Dorsolateral prefrontal cortex (tissue), 122 donors: ENCODE measurements at places on chromosomes 5 and 9.

DNA sequence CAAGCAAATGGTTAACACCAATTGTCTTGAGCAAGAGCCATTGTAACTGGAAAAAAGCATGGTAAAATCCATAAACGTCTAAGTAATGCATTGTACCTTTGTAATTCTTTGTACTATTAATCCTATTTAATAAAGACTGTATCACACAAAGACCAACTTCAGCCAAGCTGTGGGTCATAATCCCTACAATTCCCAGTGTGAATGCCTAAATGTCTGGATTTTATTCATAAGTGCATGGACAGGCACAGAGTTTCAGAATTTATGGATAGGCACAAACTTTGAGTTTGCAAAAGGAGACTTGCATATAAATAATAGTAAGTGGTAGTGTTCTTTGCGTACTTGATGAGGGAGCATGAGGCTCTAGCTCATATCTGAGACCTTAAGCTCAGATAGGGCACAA, 1280.2 kb upstream of the WWC1 start:
- no peak for DNase-seq

GRCh38 chr5:16554110-16554509, 62.7 kb downstream of the RETREG1 start:
- no peak for DNase-seq

GRCh38 chr9:95907794-95908193, 32.3 kb downstream of the ERCC6L2 start:
- no peak for DNase-seq

DNA sequence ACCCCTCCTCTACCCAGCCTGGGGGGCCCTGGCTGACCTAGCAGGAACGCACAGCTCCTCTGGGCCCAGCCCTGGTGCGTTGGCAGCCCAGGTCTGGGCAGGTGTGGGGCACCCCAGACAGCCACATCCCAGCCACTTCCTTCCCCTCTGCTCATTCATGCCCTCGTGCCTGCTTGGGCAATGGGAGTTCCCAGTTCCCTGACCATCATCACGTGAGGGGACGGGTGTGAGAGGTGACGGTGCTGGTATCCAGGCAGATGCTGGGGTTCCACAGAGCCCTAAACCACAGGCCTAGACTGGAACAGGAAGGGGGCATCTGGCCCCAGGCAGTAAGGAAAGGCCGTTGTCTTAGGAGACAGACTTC, 8.4 kb downstream of the RALGDS start:
- no peak for DNase-seq

DNA sequence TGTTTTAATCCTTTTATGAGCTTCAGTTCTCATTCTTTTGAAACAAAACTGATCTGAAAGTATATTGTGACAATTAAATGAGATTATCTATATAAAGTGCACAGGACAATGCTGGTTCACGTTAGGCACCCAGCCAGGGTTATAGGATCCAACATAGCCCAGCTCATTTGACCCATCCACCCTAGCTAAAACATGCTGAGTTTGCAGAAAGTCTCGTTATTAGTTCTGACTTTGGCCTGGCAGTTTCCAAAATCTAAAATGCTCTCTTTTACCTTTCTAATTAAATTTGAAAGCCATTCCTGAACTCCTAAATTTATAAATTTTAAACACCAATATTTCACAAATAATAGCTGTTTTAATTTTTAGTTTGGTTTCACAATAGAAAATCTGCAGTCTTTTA, 131.9 kb upstream of the PTPRD start:
- DNase-seq: no peak

- DNase-seq: no peak
Measured at GRCh38 chr9:130158001-130158400, 14.2 kb upstream of the NCS1 start.

DNA sequence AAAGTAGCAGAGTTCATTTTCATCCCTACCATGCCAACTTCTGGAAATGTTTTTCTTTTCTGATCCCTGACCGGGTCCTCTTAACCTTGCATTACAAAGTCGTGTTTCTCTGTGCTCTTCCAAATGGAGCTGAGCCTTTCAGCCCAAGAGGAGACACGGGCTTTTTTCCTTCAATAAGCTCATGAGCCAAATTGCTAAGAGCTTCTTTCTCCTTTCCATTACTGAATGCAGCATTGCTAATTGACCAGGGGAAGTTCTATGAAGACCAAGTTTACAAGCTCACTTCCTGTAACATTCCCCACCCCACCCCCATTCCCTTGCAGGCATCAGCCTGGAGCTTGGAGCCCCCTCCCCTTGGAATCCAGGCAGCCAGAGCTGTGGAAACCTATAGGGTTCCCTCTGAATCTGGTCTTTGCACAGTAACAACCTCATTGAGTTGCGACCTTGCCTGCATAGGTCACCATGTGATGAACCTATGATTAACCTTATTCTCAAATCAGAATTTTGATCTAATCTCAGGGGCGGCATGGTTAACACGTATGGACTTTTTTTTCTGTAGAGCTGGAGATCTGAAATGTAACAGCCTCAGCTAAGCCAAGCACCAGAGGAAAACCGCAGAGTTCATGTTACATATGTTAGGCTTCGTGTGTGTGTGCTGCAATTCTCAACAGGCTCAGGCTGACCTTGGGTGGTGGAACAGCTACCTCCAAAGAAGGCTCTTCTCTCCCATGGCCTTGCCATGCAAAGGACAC, 395.7 kb upstream of the ZNF462 start:
- no peak for DNase-seq

DNA sequence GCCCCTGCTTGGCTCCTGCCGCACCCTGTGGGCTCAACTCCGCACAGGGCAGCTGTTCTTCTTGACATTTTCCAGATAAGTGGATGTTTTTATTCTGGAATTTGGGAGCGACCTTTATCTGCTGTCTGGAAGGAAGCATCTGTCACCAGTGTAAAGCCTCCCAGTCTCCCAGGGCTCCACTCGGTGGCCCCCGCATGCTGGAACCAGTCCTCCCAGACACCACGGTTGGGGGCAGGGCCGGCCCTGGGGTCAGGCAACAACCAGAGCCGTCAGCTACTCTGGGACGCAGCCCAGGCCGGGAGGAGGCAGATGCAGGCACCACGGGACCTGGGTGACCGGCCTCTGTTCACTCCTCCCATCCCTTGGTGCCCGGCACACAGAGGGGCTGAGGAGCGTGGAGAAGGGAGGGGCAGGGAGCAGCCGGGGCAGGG, 92.8 kb upstream of the ADAMTS2 start:
- DNase-seq: peak; percentile 34

- DNase-seq: no peak
Measured at GRCh38 chr9:86508208-86508903, 154.1 kb upstream of the TUT7 start.

GRCh38 chr9:80134487-80134886, 562.7 kb downstream of the TLE4 start:
- DNase-seq: no peak

DNA sequence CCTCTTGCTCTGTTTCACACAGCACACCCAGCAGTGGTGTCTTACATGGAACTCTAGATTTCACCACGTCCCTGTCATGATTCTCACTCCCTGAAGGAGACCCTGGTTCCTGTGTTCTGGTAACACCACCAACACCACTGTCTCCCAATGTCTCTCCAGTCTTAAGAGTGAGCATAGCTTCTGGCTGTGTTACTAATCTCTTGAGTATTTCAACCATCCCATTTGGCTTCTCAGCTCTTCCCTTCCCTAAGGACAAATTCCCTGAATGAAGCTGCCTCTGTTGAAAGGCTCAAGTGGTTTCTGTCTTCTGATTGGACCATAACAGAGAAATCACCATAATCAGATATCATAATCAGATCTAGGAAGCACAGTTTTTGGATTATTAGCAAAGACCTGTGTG, 311.8 kb downstream of the DNAH5 start:
- DNase-seq: no peak

GRCh38 chr5:115843444-115844130, 1.9 kb downstream of the AP3S1 start:
- no peak for DNase-seq
